ENCODE measurements at places on chromosomes 2 and 18.

DNA sequence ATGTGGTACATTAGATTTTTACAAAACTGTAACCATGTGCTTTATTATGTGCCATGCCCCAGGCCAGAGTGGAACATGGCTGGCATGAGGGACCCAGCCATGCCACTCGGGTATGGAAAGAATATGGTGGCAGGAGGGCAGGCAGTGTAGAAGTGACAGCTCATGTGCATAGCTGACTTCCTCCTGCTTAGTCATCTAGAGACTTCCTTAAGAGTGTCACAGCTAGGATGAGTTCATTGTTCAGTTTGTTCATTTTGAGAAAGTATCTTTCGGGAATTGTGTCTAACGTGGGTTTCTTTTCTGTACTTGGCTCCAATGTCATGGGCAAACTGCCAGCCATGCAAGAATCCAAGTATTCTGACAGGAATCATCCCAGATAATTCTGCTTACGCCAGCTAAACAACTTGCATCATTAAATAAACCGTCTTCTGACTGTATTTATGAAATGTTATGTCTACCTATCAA is 94.3 kb upstream of the ITGB6 start:
- DNase-seq, result no peak

- no peak for DNase-seq
These were observed 156.7 kb downstream of the ARHGAP28 start for GRCh38 chr18:6885992-6886796.

GRCh38 chr2:35447215-35447614 is 908.4 kb upstream of the CRIM1 start:
- no peak for DNase-seq

GRCh38 chr2:232757905-232758304 is 18.5 kb downstream of the KCNJ13 start:
- DNase-seq, result no peak

GRCh38 chr2:9560628-9561027 is 5.0 kb upstream of the ADAM17 start:
- no peak for DNase-seq

DNA sequence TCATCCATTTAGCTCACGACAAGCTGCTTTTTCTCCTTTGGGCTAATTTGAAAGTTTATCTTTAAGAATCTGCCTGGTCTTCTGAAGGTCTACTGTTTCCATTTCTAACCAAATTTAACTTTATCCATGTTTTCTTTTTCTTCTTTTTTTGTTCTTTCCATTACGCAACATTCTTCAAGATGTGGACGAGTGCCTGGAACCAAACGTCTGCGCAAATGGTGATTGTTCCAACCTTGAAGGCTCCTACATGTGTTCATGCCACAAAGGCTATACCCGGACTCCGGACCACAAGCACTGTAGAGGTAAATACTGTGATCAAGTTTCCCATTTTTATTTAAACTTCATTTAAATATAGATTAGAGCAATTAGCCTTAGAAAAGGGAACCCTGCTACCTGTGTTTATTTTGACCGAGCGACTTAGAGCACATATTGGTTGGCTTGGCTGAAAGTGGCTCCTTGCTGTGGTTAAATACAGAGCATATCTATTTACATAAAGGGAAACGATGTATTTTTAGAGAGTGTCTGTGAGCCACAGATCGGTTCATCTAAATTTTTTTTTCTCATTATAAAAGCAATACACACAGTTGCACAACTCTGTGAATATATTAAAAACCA is 183.4 kb upstream of the RASGRP3 start:
- DNase-seq, result no peak

DNA sequence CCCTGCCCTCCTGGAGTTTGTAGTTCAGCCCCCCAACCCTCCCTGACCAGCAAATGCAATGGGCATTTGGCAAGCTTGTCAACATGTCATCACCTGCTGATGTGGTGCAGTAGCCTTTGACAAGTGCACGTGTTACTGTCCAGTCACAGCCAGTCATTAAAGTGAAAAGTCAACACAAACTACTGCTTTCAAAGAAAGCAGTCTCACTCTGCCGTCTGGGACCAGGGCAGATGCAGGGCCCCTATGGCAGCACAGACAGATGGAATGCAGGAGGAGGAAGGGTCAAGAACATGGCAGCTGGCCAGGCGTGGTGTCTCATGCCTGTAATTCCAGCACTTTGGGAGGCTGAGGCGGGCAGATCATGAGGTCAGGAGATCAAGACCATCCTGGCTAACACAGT is 222.4 kb upstream of the OSR1 start:
- no peak for DNase-seq

GRCh38 chr2:218282173-218282991 is 9.9 kb downstream of the TMBIM1 start:
- DNase-seq, result no peak

DNA sequence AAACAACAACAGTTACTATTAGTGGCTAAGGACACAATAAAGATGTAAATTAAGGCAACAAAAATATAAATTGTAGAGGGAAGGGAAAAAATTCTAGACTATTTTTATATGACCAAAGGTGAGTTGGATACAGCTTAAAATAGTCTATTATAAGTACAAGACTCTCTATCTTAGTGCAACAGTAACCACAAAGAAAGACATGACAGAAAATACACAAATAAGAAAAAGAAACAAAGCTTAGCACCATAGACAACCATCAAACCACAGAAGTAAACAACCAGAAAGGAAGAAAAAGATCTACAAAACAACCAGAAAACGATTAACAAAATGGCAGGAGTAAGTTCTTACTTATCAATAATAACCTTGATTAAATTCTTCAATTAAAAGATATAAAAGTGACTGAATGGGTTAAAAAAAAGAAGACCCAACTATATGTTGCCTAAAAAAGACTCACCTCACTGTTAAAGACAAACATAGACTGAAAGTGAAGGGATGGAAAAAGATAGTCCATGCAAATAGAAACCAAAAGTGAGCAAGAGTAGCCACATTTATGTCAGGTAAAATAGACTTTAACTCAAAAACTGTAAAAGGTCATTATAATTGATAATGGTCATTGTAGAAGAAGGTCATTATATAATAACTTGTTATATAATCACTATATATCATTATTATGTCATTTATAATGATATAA is 62.5 kb downstream of the USP40 start:
- no peak for DNase-seq

DNA sequence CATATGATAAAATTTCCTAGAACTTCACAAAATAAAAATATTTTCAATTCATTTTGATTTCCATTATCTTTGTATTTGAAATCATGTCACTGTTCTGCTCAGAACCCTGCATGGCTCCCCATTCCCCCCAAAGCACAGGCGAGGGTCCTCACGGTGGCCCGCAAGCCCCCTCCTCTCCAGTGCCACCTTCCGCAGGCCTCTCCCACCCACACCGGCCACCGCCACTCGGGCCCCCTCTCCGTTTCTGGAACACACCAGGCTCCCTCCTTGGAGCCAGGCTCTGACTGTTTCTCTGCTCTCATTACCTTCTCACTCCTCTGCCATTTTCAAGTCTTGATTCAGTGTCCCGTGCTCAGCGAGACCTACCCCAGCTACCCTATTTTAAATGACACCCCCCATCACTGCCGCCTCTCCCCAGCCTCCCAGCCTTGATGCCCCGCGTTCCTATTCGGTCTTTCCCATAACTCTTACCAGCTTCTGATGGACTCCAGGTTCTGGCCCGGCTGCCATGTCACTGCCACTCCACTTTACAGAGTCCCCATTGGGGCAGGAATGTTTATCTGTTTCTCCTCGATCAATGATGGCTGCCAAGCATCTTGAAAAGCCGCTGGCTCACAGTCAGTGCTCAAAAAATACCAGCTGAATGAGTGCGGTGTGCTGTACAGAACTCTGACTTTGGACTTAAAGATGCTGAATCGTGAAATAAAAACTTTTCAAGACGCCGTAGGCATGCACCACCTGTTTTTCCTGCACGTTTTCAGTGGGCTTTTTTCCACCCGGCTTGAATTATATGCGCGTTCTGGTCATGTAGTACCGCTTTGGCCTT is 201.0 kb downstream of the GBX2 start:
- no peak for DNase-seq

DNA sequence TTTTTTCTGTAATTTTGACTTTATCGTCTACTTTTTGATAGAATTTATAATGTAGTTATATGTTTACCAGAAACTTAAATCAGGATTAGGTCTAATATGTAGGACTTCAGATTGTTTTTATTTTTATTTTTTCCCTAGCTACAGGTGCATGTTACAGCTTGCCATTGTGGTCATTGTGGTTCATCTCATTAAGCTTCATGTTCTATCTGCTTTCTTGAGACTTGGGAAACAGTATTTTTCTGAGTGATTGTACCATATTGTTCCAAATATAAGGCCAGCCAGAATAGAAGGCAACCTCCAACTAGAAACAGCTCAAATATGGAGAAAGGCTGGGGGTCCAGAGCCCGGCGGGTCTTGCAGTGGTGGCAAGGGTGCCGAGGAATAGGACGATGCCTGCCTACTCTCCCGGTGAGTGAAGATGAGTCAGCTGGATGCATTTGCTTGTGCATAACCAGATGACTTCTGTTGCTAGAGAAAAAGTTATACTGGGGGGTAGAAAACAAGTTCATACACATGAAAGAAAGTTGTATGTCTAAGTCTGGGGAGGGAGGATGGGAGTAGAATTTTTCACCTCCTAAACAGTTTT is 188.4 kb downstream of the CCDC85A start:
- peak; percentile 23 for DNase-seq

GRCh38 chr2:42856891-42857632 is 64.7 kb upstream of the HAAO start:
- no peak for DNase-seq

GRCh38 chr2:161307676-161308075 is 549 bp upstream of the PSMD14 start:
- no peak for DNase-seq

DNA sequence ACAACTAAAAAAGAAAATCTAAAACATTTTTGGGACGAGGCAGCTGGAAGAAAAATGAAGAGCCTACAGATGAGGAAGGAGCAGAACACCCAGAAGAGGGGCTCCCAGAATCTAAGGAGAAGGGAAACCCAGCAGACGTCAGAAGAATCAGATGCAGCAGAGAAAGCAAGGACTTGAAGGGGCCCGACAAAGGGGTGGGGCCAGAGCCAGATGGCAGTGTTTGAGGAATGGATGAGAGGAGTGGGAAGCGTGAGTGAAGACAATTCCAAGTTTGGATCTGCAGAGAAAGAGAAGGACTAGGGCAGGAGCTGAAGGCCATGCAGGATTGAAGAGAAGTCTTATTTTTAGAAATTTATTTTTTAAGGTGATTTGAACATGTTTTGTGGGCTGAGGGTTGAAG is 19.3 kb downstream of the PTMA start:
- no peak for DNase-seq

DNA sequence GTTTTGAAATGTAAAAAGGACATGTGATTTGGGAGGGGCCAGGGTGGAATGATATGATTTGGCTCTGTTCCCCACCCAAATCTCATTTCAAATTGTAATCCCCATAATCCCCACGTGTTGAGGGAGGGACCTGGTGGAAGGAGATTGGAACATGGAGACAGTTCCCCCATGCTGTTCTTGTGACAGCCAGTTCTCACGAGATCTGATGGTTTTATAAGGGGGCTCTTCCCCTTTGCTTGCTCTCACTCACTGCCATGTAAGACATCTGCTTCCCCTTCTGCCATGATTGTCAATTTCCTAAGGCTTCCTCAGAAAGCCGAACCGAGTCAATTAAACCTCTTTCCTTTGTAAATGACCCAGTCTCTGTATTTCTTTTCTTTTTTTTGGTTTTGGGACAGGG is 39.2 kb downstream of the FECH start:
- no peak for DNase-seq

DNA sequence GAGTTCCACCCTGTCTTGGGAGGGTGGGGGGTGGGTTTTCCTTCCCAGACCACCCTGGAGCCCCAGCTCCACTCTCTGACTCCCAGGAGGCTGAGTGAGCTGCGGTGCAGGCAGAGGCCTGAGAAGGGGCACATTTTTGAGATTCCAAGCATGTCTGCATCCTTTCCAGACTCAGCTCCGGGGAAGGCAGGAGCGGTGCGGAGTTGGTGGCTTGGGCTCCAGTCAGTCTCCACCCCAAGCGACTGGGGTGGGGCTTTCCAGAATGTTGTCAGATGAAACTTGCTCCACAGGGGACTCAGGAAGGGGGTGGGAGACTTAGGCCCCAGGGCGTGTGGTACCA is 44.2 kb upstream of the HS6ST1 start:
- DNase-seq, result no peak

- DNase-seq, result peak; percentile 67
These were observed 75.6 kb upstream of the ID2 start for GRCh38 chr2:8606226-8606625.

DNA sequence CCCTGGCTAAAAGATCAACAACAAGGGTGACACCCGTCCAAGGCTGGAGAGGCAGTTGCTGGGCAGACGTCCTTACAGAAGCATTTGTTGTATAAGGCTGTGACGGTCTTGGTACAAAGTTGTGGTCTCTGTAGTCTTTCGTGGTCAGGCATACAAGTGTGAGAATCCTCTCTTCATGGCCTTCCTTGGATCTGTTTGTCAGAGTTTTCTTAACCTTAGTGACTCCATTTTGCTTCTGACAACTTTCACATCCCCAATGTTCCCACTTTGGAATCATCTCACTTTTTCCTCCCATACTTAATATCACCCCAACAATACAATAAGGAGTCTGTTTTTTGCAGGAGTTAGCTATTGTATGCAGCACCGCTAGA is 72.7 kb upstream of the ZCCHC2 start:
- no peak for DNase-seq

DNA sequence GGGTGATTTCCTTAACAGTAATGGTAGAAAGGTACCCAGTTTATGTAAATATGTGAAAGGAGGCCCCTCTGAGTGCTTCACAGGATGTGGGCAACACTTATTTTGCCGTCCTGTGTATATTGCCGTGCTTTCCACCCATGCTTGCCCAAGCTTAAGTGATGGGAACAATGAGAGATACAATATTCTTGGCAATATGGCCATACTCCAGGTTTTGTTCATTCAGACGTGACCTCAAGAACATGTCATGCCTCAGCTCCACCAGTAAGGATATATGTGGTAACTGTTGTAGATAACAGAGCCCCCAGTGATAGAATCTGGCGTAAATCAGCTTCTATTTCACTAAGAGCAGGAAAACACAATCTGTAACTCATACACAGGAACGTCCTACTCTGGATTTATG is 318.7 kb downstream of the PTPRM start:
- DNase-seq, result no peak

DNA sequence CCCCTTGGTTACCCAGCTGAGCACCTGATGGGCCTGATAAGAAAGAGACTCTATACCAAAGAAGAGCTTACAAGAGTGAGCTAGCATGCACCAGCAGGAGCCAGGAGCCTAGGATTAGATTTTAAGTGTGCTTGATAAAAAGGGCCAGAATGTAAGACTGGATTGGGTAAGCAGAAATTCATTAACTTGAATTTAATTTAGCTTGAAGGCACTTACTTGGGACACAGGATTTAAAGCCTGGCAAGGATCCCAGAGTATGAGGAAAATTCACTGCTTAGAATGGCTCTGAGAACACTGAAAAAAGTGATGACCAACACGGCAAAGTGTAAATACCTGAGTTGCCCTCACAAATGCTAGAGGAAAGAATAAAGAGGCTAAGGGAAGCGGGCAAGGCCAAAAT is 91.3 kb upstream of the RBBP8 start:
- DNase-seq, result no peak

DNA sequence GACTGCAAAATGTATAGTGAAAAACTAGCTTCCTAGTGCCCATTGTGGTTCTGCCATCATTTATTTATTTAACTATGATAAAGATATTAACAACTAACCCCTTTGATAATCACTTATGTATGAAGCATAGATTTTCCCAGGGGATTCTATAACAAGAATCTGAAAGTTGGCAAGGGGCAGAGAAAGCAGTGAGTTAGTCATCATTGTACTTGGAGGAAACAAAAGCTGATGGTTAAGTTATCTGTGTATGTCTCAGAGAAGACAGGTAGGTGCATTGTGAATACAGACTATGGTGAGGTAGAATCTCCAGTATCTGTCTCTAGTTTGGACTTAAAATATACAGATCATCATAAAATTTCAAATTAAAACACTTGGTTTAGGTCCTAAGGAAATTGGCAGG is 2159.1 kb upstream of the CELF4 start:
- DNase-seq, result no peak
